ENCODE measurements at places on chromosomes 7 and 10.

GRCh38 chr7:74083928-74084721, 521 bp downstream of the LIMK1 start:
- DNase-seq: no peak

GRCh38 chr7:100543586-100543985, 4.6 kb downstream of the AGFG2 start:
- DNase-seq: no peak

- DNase-seq: no peak
Measured at GRCh38 chr10:102344067-102344466, 51.4 kb upstream of the NFKB2 start.

DNA sequence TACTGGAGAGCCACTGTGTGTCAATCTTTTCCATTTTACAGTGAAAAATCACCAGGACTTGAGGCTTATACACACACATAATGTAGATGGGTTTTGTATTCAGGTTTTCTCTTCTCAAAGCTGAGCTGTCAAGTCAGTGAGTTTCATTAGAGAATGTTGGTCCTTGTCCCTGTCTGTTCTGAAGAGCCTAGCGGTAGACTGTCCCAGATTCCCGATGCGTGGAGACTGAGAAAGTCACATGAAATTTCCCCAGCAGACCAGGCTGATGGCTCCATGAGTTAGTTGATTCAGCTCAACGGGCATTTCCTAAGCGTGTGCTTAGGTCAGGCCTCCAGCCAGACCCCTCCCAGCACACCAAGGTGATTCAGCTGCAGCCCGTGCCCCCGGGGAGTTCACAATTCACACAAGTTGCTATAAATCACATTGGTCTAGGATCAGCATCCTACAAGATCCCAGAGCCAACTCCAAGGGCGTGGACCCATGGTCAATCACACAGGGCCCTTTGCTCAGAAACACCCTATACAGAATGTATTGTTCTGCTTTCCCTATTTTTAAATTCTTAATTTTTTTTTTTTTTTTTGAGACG, 17.2 kb downstream of the CHST15 start:
- no peak for DNase-seq

DNA sequence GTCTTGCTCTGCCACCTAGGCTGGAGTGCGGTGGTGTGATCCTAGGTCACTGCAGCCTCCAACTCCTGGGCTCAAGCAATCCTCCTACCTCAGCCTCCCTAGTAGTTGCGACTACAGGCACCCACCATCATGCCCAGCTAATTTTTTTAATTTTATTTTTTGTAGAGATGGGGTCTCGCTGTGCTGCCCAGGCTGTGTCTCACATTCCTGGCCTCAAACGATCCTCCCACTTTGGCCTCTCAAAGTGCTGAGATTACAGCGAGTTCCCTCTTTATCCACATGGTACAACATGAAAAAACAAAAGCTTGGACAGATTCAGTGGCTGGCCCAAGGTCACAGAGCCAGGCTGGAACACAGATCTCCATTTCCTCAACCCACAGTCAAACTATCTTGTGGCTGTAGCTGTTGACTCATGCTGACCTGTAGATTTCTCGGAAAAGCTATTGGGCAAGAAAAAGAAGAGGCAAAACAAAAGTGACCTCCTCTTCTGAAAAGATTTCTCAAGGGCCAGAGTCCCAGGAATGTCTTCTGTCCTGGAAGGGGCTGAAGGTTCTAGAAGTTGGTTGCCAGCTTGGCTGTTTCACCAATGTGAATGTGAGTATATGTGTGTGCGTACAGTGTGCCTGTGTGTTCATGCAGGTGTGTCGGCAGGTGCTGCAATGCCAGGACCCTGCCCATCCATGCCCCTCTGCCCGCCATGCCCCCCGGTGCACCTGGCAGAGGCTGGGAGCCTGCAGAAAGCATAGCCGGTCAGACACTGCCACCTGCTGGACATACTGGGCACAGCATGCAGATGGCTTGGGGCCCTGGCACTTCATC, 28.4 kb downstream of the TMEM130 start:
- DNase-seq: peak; percentile 26

- peak; percentile 7 for DNase-seq
Measured at GRCh38 chr10:52004342-52004949, 305.1 kb upstream of the CSTF2T start.

DNA sequence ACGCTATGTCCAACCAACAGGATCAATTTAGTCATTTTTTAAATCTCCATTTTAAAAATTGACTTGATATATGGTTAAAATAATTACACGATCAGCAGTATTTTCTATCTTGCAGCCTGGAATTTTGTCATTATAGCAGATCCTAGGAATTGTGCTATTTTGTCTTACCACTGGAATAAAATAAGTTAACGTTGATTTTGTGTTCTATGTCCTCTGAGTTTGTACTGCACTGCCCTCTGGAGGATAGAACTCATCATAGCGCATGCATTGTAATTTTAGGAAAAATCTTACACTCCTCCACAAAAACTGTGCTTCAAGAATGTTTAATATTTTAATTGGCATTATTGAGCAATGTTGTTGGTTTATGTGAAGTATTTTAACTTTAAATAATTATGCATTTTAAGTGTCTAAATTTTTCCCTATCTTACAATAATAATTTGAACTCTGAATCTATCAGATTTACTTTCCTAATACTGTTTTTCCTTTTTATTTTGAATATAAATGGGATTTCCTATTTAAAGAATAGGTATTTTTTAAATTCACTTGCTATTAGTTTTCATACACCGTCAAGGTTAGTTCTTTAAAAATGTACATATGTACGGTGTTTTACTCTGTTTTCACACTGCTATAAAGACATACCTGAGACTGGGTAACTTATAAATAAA, 220.1 kb downstream of the PPP1R3A start:
- peak; percentile 8 for DNase-seq

- DNase-seq: peak; percentile 83
Measured at GRCh38 chr10:110081911-110082310, 74.1 kb downstream of the ADD3 start.

- DNase-seq: no peak
Measured at GRCh38 chr7:28556671-28557070, 144.4 kb downstream of the CREB5 start.

DNA sequence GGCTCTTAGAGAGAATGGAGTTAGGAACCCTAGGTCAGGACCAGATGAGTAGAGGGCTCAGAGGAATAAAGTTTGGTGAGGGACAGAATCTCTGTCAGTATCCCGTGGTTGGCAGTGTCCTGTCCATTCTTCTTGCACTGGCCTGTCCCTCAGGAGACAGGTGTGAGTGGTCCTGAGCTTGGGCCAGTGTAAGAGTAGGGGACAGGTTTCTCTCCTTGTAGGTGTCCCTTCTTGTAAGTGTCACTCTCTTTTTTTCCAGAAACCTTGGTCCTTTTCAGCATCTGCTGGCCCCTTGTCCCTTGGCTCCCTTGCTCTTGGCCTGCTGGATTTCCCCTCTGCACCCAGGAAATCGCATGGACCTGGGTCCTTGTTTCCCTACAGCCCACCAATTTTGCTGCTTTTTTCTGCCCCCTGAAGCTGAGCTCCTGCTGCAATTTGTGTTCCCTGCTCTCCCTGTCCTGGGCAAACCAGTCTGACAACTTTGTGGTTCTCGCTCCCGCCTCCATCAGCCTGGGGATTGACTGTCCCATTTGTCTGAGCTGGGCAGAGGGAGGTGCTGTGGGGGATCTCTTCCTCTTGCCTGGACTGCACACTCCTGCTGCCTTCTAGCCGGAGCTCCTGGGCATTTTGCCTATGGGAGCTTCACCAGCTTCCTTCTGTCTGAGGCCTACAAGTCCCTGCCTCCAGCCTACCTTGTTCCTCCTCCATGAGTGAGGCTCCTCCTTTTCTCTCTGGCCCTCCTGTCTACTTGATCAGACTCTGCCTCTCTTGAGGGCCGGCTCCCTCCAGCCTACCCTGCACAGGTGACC, 6.5 kb downstream of the TSPAN14 start:
- DNase-seq: peak; percentile 68

DNA sequence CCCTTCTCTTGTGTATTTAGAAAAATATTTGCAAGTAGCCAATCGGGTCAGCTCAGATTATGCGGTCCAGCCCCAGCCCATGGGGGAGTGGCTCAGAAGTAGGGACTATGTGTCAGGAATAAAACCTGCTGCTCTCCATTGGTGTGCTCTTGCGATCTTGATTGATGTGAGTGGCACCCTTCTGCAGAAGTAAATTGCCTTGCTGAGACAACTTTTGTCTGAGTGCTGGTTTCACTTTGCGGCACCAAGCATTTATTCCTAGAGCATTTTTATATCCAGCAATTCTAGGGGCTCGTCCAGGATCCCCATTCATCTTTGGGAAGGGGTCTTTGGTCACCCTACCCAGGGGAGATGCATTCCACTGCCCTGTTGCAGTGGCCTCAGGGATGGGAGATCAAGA, 26.1 kb upstream of the FAM221A start:
- DNase-seq: no peak

GRCh38 chr10:93087846-93088245, 14.2 kb downstream of the CYP26A1 start:
- DNase-seq: no peak

GRCh38 chr7:19557726-19558465, 150.9 kb downstream of the POLR1F start:
- DNase-seq: no peak

DNA sequence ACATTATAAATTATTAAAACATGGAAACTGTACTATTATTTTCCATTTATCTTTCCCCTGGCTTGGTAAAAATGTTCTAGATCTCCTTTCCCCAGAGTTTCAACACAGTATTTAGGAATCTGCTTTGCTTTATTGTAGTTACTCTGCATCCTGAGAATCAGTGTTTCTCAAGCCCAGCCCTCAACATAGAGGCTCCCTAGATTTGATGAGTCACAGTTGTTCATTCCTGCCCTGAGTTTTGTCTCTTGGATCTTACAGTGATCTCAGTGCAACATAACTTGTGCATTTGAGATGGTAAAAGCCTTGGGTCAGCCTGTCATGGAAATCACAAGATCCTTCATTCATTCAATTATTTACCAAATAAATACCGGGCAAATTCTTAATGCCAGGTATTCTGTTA, 63.0 kb downstream of the VAX1 start:
- no peak for DNase-seq

- DNase-seq: no peak
Measured at GRCh38 chr10:119166118-119166500, 595 bp upstream of the SFXN4 start.

DNA sequence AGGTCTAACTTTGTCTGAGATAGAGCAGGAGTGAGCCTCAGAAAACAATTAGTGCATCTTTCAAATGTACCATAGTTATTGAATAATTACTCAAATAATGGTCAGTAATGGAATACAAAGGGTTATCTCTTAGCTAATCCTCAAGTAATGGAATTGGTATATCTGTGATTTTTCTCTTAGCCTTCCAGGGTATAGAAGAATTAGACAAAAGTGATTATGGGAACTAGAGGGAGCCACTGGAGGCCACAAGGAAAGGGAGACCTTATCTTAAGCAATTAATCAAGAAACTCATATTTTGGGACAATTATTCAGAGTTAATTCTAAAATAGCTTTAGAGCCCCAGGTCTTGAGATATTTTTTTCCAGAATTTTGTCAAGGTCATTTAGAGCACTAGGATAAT, 110.0 kb upstream of the GATA3 start:
- no peak for DNase-seq

DNA sequence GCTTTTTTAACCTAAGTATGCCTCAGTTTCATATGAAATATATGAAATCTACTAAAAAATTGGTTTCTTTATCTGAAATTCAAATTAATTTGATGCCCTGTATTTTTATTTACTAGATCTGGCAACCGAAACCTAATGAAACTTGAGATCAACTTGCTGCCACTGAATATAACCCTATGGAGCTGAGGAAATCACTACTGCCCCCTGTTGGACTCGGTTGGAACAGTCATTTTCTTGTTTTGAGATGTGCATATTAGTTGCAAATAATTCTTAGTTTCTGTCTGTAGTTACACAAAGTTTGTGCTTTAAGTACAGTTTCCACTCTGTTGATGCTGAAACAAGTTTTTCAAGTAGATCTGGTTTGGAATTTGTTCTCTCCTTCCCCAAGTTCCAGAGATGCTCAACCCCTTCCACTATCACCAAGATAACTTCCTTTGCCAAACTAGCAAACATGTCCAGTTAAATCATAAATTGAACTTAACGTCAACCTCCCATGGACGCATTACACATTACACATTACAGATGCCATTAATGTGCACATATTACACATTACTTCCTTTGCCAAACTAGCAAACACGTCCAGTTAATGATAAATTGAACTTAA, 22.2 kb upstream of the EXOC4 start:
- peak; percentile 45 for DNase-seq

- no peak for DNase-seq
Measured at GRCh38 chr10:28317760-28318159, 14.9 kb upstream of the MPP7 start.

- DNase-seq: no peak
Measured at GRCh38 chr10:79324032-79324695, 23.1 kb upstream of the PPIF start.

DNA sequence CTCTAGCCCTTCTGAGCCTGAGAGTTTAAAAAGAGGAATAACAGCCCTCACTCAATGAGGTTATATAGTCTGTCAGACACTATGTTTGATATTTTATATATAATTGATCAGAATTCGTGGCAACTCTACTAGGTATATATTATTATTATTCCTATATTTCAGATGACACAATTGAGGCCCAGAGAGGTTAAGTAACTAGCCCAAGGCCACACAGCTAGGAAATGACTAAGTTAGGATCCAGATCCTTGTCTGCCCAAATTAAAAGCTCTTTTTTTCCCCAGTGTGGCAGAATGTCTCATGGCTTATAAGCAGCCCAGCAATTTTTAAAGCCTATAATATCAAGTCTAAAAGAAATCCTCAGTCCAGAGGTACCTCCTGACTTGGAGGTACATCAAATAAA, 1119.9 kb upstream of the AUTS2 start:
- DNase-seq: no peak

DNA sequence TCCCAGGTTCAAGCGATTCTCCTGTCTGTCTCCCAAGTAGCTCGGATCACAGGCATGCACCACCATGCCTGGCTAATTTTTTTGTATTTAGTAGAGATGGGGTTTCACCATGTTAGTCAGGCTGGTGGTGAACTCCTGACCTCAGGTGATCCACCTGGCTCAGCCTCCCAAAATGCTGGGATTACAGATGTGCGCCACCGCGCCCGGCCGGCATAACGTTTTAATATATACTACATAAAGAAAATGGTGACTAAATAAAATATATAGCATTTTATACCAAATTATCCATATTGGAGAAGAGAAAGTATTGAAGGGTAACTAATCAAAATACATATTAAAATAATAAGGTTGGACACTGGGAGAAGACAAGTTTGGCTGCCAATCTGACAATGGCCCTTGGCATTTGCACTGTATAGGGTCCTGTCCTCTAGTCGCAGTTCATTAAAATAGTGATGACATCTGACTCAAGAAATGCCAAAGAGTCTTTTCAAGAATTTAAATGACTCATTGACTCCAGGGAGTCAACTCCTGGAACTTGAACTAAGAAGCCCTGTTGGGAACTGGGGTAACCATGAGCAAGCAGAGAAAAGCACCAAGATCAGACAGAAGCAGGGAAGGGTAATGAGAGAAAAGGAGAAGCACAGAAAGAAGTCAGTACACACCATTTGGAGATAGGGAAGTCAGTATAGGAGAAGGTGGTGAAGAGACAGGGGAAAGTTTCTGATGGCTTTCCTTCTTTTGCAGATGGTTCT, 91.1 kb downstream of the CH25H start:
- DNase-seq: no peak

GRCh38 chr7:105892387-105892786, 16.0 kb upstream of the ATXN7L1 start:
- DNase-seq: no peak
